ENCODE measurements at places on chromosomes 1 and 21.

GRCh38 chr1:108729481-108729880 lies 16.8 kb downstream of the FNDC7 start:
- no peak for DNase-seq

- peak; percentile 9 for DNase-seq
Measured at GRCh38 chr1:92953491-92953890, 7.8 kb downstream of the DIPK1A start.

DNA sequence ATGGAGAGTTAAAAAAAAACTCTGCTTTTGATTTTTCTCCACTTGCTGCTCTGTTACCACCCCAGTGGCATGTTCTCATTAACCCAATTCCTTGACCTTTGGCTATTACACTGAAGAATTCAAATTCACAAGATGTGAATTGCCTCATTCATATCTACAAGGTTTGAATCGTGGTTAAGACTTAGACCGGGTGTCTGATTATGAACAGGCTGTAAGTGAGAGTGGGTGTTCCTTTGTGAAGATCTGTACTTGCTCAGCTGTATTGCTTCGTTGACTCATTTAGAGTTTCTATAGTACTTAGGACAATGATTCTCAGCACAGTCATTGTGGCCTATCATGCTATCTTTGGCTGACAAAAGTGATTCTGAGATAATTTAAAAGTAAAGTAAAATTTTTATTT lies 36.4 kb downstream of the DNM3 start:
- DNase-seq, result no peak

DNA sequence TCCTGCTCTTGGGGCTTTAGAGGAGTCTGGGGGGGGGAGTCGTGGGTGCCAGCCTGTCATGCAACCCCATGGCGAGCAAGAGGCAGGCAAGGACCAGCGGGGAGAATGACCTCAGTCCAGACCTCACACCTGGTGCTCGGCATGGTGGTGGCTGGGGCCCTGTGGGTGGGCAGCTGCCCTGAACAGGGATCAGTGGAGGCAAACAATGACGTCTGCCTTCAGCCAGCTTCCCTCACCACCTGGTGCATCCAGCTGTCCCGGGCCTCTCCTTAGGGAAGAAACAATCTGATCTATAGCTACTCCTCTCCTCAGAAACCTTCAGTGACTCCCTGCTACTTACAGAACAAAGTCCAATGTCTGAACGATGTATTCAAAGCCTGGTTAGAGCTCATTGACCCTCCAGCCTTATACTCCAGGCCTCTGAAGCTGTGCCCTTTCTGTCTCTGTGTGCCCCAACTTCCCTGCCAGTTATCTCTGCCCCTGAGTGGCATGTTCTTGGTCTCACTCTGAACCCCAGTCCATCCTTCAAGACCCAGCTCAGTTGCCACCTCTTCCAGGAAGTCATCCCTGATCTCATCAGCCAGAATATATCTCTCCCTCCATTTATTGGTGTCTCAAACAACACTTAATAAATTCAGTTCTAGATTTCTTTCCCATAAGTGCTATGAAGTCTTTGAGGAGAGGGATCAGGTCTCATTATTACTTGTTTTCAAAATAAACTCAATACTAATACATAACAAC lies 6.6 kb downstream of the PADI2 start:
- no peak for DNase-seq

GRCh38 chr1:25543425-25544242 lies at the start of gene LDLRAP1:
LDLRAP1 (plus strand) TSS chr1:25543606; CDS start chr1:25543699, 93 bp downstream.
- no peak for DNase-seq

- DNase-seq, result no peak
Measured at GRCh38 chr1:13554798-13555197, 28.8 kb upstream of the PDPN start.

DNA sequence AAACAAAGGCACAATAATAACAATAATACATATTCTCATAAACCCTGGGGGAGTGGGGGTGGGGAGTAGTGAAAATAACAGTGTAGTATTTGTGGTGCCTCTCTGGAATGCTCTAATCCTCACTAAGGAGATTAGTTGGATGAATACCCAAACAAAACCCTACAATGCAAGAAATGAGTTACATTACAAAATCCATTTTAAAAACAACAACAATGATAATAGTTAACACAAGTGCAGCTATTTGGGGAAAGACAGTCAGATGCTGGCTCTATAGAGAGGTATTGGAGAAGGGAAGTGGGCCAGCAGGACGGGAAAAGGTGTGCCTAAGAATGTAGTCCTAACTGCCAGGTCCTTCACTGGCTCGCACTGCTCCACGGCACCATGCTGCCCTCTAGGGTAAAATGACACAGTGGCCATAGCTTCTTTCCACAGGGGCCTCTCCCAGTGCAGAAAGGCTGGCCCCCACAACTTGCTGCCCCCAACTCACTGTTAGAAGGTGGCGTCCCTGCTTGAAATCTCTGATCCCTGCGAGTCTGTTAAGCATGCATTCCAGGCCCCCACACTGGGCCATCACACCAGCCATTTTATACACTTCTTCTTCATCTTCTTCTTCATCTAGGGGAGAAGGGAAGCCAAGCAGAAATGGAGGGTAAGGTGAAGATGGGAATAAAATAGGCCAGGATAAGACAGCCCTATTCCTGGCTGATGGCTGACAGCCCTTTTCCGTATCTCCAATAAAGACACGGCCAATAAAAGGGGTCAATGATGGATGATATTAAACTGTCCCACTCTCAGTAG lies 113.8 kb downstream of the UBR4 start:
- DNase-seq, result no peak

- no peak for DNase-seq
Measured at GRCh38 chr1:199124351-199124750, 485.5 kb downstream of the PTPRC start.

- no peak for DNase-seq
Measured at GRCh38 chr21:42111811-42112210, 40.7 kb downstream of the UMODL1 start.

DNA sequence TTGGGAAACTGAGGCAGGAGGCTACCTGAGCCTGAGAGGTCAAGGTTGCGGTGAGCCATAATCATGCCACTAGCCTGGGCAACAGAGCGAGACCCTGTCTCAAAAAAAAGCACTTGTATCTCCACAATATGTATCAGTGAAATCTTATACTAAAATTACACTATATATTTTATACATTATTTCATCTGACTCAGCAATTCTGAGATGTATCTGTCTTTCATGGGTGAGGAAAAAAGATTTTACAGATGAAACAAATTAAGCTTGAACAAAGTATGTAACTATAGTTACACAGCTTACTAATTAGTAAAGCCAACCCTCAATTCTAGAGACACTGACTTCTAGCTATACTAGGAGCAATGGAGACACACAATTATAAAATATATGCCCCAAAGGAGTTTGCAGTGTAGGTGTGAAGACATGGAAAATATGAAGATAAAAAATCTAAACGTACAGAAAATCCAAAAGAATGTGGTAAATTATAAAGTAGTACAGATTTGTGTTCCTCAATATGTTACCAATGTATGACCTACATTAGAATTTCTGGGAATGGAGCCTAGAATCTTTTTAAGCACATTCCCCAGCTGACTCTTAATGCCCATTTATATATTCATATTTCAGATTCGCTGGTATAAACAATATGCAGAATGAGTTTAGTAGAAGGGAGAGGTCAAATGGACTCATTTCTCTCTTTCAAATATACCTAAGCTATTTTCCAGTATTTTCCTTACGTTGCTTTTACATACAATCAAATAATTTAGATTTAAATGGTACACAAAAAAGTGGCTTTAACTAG lies 14.6 kb downstream of the GTF2B start:
- DNase-seq, result no peak

DNA sequence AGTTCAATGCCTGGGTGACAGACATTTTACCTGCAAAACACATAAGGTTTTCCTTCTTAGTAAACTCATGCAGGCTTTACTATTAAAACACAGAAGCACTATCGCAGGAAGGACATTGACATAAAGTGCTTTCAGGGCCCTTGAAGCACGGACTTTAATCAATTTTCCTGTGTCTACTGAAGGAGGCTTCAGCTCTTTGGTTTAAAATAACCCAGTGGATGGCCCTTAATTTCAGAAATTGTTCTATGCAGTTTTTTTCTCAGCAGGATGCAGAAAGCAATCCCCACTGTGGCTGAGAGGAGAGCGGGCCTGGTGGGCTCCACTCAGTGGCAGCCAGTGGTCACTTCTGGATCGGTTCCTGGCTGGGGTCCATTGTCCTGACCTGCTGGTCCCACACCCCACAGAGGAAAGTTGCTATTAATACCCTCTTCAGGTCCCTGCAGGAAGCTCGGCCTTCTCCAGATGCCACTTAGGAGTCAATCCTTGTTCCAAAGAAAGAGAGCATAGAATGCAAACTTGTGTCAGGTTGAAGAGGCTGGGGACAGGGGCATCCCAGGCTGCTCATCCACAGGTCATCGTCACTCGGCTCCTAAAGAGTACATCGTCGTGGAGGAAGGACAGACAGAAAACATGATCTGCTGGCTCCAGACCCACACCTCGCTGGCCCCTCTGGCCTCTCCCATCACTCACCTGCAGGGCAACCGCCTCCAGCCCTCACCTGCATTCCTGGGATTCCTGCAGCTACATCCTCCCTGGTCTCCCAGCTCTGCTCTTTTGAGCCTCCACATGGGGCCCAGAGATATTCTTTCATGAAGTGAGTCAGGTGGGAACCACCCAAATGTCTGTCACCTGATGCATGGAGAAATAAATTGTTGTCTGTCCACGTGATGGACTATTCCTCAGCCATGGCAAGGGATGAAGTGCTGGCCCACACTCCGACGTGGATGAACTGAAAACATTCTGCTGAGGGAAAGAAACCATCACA lies 153.1 kb downstream of the PSMG1 start:
- DNase-seq, result no peak

- no peak for DNase-seq
Measured at GRCh38 chr1:85116856-85117255, 68.6 kb upstream of the MCOLN3 start.

GRCh38 chr21:41043014-41043413 lies 124.9 kb upstream of the BACE2 start:
- no peak for DNase-seq

DNA sequence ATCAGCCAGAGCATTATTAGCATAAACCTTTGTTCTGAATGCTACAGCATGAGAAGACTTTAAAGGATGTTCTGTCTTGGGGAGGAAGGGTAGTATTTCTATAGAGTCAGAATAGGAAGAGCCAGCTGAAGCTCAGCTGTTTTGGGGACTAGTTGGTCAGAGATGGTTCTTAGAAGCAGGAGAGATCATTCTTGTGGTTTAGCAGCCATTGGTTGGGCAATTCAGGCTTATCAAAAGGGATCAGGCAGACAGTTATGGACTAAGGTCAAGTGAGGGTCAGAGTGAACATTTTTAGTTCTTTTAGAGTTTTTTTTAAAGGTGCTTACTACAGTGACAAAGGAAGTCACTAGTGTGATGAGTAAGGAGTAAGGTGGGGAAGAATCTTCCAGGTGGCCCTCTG lies 245.5 kb downstream of the RPS6KC1 start:
- DNase-seq, result no peak

- DNase-seq, result no peak
Measured at GRCh38 chr1:119116725-119117124, 23.7 kb downstream of the WARS2 start.

- no peak for DNase-seq
Measured at GRCh38 chr1:55867304-55867843, 652.2 kb upstream of the USP24 start.

- peak; percentile 90 for DNase-seq
Measured at GRCh38 chr1:20786253-20787028, 666 bp downstream of the HP1BP3 start.

DNA sequence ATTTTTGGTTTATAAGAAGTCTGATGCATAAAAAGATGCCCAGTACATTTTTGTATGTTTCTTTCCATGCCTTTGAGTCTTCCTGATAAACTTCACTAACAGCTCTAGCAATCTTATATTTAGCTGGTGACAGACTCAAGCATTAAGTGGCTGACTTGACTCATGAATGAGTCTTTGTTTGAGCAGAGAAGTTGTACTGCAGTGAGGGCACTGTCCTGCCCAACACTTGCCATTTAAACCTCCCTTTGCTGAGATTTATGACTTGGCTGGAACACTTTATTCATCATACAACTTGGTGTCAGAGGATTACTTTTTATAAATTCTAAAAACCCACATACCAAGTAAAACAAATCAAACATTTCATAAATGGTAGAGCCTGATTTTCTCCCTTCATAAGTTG lies 14.6 kb upstream of the CAMSAP2 start:
- DNase-seq, result no peak

- DNase-seq, result no peak
Measured at GRCh38 chr1:234519506-234519905, 40.5 kb upstream of the TARBP1 start.

DNA sequence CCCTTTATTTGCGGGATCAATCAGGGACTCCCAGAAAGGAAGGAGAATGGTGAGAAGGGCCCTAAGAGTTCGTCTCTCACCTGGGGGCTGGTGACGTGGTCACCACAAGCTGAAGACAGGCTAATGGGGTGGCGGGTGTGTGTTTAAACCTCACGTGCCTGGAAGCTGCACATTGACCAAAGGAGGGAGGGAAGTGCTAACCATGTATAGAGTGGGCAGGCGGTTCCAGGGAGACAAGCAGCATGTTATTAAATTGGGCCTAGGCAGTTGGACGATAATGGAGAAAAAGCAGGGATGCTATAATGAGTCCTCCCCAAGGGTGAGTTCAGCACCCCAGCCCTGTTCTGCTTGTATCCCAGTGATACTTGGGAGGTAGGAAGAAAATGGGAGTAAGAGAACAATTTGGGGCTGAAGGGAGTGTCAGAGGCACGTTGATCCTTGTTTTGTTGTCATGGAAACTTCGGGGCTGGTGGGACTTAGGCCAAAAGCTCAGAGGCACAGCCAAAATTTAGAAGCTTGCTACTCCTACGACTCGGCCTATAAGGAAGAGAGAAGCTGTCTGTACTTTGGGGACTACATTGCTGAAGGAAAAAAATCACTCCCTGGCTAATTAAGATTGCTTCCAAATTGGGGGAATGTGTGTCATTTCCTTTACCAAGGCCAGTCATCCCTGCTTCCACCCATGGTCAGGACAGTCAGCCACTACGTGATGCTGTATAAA lies 33.2 kb upstream of the EPHA8 start:
- no peak for DNase-seq

DNA sequence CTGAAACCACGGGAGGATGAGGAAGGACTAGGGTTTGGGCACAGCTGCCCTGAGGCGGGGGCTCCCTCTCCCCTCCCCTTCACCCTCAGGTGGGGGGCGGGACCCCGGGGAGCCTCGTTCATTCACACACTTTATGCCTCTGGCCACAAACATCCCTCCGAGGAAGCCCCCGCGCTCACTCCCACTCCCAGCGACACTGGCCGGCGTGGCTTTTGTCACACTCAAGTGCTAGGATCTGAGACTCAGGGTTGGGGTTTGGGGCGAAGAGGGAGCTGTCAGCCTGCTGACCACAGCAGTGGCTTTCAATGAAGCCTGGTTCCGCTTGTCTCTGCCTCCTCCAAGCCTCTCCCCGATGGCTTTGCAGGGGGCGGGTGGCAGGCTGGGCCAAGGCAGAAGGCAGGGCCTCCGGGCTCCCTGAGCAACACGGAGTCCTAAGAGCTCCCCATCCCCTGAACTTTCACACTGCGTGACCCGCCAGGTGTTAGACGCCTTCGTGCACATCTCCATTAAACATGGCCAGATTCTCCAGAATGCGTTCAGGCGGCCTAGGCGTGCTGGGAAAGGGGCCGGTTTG lies 178.1 kb downstream of the NPHP4 start:
- no peak for DNase-seq

- no peak for DNase-seq
Measured at GRCh38 chr1:228936881-228937280, 201.6 kb downstream of the RHOU start.
